Activated CD4-positive, alpha-beta T cell treated with anti-CD3 and anti-CD28 coated beads for 24 hours (primary cell): ENCODE measurements at places on chromosomes 11 and 22.

DNA sequence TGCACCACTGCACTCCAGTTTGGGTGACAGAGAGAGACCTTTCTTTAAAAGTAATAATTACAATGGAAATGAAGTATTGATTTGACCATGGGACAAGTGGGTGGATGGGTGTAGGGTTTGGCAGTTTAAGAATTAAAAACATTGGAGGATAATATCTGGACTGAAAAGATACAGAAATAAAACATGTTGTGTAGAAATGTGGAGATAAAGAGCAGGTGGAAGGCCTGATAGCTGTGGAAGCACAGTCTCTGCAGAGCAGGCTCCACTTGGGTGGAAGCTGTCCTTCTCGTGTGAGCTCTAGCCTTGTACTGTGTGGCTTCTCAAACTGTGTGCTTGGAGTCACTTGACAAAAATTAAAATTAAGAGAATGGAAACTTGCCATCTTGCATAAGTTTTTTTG, 25.6 kb downstream of the APLP2 start:
- no peak for DNase-seq

DNA sequence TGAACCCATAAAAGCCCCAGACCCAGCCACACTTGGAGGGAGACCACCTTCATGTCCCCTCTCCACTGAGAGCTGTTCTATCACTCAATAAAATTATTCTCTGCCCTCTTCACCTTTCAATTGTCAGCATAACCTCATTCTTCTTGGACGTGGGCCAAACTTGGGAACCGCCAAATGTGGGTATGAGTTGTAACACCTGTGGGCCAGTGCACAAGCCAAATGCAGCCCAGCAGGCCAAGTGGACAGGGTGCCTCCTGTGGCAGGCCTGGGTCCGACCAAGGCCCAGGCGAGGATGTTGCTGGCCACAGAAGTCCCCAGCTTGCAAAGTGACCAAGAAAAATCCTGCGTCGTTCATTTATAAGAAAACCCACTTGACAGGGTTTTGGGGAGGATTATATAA, 621.2 kb downstream of the METTL15 start:
- DNase-seq: no peak

DNA sequence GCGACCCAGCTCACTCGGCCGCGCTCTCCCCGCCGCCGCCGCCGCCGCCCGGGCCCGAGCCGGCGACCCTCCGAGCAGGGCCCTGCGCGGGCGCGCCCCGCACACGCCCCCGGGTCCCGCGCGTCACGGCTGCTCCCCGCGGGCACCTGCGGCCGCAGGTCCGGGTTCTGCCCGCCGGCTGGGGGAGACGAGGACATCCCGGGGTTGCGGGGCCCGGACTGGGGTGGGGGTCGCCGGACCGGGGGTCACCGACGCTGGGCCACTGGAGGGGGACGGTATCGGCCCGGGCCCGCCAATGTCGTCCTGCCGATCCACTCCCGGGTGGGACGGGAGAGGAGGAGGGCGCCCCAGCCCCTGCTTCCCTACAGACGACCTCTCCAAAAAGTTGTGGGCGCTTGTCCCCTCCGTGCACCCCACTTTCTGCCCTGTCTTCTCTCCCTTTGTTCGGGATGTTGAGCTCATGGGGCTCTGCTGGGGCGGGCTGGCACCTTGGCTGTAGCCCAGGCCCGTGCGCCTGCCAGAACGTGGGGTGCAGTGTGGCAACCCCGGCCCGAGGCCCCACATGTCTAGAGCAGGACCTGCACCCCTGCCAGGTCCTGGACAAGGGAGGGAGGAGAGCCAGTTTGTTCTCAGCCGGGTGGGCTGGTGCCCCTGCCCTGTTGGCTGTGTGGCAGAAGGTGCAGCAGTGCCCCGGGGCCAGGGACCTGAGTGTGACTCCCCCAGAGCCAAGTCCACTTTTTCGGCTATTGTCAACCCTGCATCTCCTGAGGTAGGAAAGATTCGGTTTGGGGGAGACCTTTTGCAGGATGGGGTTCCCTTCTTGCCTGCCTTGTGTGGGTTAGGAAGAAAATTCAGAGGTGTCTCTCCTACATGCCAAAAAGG, 40.2 kb upstream of the CELSR1 start:
- no peak for DNase-seq

DNA sequence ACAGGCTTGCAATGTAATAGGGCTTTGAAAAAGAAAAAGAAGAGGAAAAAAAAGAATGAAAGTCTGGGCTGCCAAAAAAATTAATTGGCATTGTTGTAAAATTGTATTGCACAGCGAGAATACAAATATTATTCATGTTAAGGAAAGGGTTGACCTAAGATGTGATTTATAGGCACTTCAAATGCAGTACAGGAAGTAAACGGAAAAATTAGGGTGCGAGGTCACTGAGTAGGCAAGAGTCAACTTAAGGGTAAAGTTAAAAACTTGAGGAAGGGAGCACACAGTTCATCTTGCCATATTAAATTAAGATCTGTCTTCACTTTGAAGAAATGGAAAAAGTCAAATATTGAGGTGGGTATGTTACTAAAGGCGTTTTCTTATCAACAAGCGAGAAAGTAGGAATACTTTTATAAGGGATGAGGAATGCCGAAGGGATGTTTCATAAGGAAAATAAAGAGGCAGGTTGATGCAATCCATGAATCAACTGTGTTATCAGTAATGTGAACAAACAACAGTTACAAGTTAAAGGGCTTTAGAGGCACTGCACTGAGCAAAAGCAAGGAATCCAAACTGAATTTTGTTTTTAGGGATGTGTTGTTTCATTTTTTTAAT, 123.0 kb downstream of the WT1 start:
- DNase-seq: no peak

DNA sequence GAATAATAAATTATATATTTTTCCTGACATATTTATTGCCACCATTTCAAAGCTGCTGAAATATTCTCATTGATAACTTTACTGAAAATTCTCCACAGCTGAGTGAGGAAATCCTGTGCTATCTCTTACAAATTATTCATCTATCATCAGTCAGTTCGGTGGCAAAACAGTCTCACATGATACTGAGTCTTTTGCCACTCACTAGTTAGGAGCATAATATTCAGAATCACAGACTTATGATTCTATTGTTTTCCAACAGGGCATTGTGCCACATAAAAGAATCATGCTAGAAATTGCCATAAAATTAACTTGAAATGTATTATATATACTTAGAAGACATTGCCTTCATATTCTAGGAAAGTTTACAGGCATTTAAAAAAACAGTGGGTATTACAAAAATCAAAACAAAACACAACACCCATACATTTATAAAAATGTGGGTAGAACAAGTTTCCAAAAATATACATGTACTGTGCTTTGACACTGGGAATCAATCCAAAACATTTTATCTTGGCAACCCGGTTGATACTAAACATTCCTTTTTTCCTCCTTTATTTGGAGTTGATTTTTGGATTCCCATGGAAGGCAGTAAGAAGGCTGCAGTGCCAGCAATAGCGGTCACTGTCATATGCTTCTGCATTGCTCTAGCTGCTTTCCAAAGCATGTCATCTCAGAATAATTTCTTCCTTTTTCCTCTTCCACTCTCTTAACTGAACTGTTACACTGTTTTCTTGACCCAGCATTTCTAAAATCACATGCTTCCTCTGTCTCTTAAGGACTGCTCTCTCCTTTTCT, 42.5 kb downstream of the ATG16L2 start:
- DNase-seq: no peak

DNA sequence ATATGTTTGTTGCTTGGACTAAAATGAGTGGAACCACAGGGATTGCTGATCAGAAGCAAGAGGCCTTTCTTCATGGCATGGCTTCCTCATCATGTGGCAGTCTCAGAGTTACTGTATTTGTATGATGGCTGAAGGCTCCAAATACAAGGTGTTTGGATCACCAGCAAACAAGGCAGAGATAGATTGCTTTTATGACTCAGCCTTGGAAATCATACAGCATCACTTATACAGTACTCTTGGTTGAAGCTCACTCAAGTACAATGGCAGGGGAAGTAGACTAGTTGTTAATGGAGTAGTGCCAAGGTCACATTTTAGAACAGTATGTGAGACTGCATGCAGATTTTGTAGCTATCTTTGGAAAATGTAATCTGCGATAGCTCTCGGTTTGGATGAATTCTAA, 16.6 kb downstream of the CAPRIN1 start:
- DNase-seq: no peak

GRCh38 chr22:35987487-35987886, 41.1 kb downstream of the RBFOX2 start:
- DNase-seq: no peak

DNA sequence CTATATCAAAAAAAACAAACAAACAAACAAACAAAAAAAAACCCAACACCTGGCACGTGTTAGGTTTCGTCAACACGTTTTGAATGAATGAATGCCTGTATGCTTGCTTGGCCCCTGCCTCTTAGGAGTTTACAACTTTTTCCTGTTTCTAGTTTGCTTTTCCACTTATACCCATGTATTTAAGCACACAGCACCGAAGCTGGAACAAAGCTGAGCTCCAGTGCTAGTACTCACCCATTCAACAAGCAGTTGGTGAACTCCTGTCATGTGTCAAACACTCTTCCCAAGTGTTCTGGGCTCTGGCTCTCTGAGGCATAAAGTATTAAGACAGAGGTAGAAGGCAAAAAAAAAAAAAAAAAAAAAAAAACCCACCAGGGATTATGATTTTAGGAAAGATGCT, 599.3 kb downstream of the BUD13 start:
- no peak for DNase-seq

- no peak for DNase-seq
Observed at GRCh38 chr11:74650498-74650897, 58.1 kb downstream of the POLD3 start.

- DNase-seq: no peak
Observed at GRCh38 chr11:96322775-96323641, 20.0 kb downstream of the MAML2 start.

DNA sequence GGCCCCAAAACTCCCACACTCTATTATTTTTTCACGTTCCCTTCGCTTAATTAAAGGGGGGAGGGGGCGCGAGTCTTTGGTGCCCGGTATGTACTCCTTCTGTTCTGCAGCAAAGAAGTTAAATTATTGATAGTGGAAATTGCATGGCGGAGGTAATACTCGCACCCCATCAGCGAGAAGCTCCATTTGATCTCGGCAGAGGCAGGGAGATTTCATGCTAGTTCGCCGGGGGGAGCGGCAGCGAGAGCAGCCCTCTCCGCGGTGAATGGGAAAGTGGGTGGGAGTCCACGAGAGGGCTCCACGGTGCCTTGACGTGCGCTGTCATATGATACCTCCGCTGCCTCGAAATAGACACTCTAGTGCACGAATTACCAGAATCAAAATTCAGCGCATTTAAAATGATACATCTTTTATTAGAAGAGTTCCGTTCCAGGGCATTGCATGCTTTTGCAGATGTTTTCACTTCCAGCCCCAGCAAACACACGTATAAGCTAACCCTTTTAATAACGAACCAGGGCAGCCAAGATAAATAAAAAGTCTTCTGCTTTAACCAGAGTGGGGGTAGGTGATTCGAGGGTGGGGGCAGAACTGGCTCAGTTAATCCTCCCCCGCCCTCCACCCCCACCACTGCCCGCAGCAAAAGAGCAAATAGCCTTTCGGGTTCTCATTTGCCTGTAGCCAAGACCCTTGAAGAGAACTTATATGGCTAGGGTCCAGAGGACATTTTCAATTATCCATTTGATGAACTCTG, 1.3 kb upstream of the BDNF start:
- DNase-seq: no peak

- no peak for DNase-seq
Observed at GRCh38 chr11:34773826-34774225, 142.4 kb downstream of the APIP start.

- no peak for DNase-seq
Observed at GRCh38 chr11:36292311-36292722, 3.1 kb upstream of the COMMD9 start.

DNA sequence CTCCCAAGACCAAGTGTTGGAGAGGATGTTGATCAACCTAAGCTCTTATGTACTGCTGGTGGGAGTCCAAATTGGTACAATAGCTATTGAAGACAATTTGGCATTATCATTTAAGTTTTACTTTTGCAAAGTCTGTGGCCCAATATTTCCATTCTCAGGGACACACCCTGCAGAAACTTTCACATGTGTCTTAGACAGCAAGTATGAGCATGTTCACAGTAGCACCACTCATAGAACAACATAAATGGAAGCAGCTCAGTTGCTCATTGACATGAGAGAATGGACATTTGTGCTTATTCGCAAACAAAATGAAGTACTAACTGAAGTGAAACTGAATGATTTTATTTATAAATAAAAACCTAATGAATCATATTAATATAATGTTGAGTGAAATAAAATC, 135.5 kb downstream of the NOX4 start:
- no peak for DNase-seq

DNA sequence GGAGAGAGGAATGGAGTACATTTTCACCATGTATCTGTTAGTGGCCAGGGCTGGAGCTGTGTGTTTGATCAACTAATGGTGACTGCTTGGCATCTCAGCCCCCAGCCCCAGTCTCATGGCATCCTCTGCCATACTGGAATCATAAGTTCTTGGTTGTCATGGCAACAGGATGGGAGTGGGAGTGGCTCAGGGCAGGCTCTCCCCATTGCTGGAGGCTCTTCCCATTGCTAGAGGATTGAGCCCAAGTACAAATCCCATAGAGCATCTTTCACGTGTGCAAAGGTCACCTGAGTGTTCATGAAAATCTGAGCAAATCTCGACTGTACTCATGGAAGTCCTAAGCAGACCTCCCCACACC, 14.9 kb downstream of the DNAJB13 start:
- no peak for DNase-seq

DNA sequence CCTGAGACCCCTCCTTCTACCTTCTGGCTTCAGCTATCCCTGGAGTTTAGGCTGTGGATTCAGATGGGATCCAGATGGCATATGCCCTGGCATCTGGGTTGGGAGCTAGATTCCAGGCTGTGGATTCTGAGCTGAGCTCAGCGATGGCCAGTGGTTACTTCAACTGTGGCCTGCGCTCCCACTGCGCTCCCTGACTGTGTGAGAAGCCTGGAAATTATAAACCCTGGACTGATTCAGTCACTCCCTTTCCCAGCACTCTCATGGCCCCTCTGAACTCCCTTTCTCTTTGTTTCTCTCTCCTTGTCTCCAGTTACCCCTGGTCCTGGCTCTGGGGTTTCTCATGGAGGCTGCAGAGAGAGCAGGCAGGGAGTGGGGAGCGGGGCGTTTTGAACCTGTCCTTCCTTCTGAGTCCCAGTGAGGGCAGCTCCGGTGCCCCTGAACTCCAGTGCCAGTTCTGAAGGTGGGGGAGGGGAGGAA, 4.8 kb downstream of the ARHGEF17 start:
- no peak for DNase-seq

DNA sequence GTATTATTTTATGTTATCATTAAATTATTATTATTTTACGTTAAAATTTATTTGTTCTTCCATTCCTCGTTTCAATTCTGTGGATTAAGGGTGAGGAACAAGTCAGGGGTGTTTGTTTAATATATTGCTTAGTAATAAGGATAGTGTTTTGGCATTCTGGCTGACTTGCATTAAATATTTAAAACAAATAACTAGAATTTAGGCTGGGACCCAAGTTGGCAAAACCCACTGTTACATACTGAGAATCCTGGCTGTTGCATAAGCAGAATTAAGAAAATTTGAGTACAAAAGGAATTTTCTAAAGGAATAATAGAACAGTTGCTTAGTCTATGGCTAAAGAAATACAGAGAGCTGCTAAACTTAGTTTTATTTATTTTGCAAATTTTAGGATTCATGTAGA, 196.4 kb downstream of the GUCY1A2 start:
- DNase-seq: no peak
